ENCODE measurements at places on chromosomes 5 and 9.

GRCh38 chr9:124353811-124354274, 61.4 kb downstream of the PSMB7 start:
- DNase-seq: no peak

DNA sequence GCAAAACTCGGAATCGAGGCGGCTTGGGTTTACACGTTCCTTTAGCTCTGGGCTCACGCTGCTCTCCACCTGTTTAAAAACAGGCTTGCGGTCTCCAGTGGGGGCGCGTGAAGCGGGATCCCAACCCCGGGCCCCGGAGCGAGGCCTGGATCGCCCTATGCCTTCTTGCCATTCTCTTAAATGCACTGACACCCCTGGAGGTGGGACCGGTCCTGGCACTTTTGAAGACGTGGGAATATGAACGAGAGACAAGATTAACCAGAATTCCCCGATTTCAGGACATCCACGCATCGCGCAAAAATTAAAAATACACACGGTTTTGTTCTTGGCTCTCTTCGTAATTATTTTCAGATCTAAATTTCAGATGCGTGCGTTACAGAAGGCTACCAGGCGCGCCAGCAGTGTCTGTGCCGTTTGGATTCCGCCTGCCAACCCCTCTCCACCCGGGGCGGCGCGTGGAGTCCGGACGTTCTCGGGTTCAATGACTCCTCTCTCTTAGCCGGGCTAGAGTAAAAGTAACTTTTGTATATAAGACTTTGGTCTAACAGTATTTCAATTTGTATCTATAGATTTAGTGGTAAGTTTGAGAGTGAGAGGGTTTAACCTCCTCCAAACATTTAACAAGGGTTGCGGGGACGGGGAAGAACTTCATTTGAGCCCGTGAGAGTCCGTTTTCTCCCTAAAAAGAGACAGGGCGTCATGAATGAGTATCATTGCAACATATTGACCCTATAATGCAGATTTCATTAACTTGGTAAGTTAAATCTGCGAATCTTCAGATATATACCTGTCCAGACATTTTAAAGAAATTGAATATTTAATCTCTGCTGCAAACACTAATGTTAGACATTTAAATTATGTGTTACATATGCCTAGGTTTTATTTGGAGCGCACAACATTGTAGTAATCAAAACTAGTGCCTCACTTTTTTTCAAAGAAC, 3.8 kb downstream of the FOXD1 start:
- no peak for DNase-seq

GRCh38 chr5:44046619-44047364, 342.4 kb downstream of the FGF10 start:
- DNase-seq: no peak

DNA sequence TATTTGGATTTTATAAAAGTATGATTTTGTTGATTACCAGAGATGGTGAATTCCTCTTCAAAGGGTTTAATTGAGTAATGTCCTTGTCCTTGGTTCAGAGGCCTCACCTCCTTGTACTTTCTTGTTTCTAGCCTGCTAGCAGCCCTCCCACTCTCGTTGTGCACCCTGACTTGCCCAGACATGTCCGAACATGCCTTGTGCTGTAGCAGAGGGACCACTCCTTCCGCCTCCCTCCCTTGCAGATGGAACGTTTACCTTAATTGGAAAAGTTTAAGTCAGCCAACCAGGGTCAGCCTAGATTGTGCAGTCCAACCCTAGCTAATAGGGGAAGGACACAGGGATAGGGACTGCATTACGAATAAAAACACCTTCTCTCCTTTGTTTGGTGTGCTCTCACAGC, 406.9 kb upstream of the NMUR2 start:
- no peak for DNase-seq

GRCh38 chr5:132493821-132494220, 3.2 kb upstream of the IRF1 start:
- no peak for DNase-seq

DNA sequence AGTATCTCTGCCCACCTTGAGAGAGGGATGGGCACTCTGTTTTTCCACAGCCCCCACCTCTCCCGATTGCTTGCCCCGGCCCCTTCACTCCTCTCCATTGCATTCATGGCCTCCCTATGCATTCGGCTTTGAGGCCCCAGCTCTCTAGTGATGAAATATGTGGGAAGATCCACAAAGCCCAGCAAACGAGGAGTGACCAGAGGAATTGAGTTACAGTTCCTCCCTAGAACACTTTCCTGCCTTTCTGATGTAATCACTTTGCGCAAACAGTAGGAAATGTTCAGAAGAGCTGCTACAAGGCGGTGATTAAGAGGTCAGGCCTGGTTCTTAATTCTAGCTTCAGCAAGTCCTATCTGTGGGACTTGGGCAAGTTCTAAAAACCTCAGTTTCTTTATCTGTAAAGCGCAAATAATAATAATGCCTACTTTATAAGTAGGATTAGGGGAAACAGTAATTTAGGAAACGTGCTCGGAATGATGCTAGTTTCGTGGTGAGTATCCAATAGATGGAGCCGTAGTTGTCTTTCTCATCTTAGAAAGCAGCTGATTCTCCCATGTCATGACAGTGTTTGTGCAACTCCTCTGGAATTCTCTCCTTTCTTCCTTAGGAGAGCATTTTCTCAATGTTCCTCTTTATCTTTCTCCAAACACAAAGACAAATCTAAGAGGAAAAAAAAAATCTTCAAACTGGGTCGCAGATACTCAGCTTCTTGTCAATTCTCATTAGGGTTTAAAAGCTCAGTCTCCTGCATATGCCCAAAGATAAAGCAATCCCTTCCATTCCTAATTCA, 99.5 kb upstream of the MSX2 start:
- DNase-seq: no peak

- DNase-seq: no peak
Measured at GRCh38 chr5:133397348-133397747, 215.0 kb downstream of the FSTL4 start.

DNA sequence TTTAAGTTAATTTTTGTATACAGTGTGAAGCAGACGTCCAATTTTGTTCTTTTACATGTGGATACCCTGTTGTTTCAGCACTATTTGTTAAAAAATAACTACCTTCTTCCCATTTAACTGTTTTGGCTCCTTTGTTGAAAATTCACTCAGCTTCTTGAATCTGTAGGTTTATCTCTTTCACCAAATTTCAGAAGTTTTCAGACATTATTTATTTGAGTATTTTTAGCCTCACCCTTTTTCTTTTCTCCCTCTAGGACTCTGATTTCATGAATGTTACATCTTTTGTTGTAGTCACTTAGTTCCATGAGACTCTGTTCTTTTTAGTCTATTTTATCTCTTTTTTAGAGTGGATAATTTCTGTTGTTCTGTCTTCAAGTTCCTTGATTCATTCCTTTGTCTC, 4.6 kb upstream of the TNPO1 start:
- no peak for DNase-seq

Data from nucleus accumbens (tissue), 56 donors.